ENCODE measurements at places on chromosomes 13 and 19.

- DNase-seq: no peak
These were observed 116.2 kb upstream of the FREM2 start for GRCh38 chr13:38570706-38571105.

- peak; percentile 96 for DNase-seq
These were observed 3.9 kb downstream of the MIDN start for GRCh38 chr19:1252221-1252820.

DNA sequence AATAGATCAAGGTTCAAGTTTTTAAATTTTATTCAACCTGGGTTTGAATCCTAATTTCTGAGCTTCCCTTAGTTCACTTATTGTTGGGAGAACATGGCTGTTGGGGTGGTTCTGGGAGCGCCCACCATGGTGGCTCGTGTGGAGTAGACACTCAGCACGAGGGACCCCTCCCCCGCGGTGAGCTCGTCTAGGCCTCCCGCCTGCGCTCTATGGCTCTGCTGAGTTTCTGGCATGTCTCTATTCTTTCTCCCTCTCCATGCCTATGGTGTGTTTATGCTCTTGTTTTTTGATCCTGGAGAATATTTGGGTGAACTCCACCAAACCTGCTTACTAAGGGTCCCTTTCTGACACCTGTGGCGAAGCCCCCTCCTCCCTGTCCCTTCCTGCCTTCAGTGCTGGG lies 1.6 kb upstream of the EPN1 start:
- DNase-seq: no peak

DNA sequence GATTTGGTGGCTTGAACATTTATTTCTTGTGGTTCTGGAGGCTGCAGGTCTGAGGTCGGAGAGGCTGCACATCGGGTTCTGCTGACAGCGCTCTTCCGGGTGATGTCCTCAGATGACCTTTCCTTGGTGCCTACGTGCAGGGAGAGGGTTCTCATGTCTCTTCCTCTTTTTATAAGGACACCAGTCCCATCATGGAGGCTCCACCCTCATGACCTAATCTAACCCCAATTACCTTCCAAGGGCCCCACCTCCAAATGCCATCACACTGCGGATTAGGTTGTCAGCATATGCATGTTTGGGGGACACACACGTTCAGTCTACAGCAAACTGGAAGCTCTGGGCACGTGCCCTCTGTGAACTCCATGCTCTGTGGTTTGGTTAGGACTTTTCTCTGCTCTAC lies 338.6 kb downstream of the FGF9 start:
- peak; percentile 65 for DNase-seq

DNA sequence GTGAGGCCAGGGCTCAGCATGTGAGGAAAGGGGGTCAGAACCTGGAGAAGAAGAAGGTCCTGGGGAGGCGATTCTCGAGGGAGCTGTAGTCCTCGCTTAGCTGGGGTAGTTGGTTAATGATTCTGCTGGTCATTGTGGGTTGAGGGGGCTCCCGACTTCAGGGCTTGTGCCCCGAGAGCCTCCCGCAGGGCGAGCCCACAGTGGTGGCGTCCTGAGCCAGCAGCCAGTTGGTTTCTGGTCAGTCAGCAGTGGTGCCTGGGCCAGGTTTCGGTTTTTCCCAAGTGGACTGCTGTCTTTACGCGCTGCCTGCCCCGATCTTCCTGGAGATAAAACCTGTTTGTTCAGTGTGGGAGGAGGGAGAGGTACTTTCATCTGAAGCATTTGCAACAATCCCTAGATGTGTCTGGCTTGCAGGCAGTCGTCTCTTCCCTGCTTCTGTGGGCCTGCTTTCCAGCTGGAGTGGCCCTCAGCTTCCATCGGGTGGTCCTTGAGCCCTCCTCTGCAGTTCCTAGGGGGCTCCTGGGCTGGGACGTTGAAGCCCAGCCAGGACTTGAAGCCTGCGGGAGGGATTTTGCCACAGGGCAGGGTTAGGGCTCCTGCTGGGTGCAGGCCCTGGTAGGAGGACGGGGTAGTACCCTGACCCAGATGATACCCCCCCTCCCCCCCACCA lies 3.2 kb downstream of the PTBP1 start:
- DNase-seq: no peak

DNA sequence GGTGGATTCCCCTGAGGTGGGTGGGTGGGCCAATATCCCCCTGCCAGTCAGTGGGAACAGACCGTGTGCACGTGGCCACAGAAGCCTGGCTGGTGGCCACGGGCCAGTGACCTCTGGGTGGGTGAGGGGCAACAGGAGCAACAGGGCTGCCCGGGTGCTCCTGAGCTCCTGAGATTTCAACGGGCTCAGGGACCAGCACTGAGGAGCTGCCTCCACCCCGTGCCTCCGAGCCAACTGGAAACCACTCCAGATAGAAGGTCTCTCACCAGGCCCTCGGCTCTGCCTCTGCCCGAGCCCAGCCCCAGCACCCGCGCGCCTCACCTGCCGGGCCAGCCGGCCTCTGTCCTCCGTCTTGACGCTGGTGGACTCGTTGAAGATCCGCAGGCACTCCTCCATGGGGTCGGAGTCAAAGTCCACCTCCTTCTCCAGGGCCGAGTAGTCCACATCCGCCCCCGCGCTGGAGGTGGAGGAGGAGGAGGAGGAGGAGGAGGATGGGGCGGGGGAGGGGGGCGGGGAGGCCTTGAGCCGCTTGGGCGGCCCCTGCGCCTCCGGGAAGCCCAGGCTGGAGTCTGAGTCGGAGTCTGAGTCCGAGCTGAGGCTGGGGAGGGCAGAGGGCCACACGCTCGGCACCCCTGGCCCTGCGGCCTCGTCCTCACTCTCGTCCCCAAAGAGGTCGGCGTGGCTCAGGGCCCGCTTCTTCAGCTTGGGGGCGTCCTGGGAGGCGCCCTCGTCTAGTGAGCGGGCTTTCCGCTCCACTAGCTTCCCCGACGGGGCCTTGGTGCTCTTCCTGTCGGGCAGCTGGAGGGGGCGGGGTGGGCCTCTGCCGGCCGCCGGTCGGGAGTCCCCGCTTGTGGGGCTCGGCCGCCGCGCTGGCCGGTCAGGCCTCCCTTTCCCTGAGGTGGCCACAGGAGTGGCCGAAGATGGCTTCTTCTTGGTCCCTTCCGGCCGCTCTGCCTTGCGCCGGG lies 14.8 kb upstream of the ATP8B3 start:
- DNase-seq: no peak

GRCh38 chr13:35485424-35485823 lies 8.9 kb upstream of the MAB21L1 start:
- no peak for DNase-seq

DNA sequence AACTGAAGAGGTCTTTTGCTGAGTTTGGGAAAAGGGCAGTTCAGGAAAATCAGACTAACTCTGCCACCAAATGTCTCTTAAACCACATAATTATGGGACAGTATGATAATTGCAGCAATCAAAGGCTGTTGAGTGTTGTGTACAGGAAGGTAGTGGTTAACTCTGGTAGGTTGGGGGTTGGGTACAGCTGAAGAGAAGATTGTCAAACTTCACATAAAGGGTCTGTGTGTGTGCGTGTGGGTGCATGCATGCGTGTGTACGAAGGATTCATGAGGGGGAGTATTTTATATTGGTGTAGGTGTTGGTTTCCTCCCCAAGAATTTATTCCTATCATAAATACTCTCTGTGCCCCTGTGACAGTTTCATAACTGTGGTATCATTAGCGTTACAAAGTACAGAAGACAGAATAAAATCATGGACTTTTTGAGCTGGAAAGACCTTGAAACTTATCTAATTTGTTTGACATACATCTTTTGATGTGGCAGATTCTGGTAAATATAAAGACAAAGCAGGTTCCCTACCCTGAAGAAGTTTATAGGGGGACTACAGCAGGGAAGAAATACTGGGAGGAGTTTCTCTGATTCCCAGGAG lies 94.1 kb downstream of the PCCA start:
- DNase-seq: no peak

DNA sequence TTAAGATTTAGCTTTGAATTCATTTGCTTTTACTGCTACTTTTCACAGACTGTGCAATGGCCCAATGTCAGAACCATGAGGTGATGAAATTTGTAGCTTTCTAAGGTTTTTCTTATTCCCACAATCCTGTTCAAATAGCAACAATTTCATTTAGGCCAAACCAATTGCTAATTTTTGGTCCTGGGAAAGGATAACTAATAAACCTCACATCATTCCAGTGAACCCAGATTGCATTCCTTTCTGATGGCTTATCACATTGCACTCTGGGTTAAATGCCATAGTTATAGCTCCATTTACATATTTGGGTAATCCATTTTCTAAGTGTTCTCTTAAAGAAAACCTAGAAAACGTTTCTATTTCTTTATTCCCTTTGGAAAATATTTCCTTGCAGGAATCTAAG lies 22.9 kb upstream of the POMP start:
- DNase-seq: no peak

- DNase-seq: no peak
These were observed 31.6 kb downstream of the AP1M1 start for GRCh38 chr19:16229322-16229641.

DNA sequence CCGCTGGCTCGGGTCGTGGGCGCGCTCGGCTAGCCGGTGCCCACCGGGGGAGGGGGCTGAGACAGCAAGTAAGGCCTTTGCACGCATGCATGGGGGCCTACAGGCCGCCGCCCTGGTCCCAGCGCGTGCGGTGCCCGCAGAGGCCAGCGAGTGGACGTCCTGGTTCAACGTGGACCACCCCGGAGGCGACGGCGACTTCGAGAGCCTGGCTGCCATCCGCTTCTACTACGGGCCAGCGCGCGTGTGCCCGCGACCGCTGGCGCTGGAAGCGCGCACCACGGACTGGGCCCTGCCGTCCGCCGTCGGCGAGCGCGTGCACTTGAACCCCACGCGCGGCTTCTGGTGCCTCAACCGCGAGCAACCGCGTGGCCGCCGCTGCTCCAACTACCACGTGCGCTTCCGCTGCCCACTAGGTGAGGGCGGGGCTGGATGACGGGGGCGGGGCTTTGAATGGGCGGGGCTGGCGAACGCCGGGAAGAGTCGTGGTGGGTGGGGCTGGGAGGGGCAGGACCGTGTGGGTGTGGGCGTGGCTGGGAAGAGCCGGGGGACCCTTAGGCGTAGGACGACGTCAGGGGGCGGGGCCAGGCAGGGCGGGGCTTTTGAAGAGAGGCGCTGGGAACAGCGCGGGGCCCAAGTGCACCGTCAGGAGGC lies 2.1 kb downstream of the CILP2 start:
- peak; percentile 91 for DNase-seq

- no peak for DNase-seq
These were observed 349.0 kb downstream of the TBC1D4 start for GRCh38 chr13:75132701-75133695.

- DNase-seq: no peak
These were observed at the start of gene SLC27A5 for GRCh38 chr19:58511353-58512208. Gene SLC27A5, minus strand, starts transcription at chr19:58511992. Its CDS starts 37 bp downstream, at chr19:58511955.

DNA sequence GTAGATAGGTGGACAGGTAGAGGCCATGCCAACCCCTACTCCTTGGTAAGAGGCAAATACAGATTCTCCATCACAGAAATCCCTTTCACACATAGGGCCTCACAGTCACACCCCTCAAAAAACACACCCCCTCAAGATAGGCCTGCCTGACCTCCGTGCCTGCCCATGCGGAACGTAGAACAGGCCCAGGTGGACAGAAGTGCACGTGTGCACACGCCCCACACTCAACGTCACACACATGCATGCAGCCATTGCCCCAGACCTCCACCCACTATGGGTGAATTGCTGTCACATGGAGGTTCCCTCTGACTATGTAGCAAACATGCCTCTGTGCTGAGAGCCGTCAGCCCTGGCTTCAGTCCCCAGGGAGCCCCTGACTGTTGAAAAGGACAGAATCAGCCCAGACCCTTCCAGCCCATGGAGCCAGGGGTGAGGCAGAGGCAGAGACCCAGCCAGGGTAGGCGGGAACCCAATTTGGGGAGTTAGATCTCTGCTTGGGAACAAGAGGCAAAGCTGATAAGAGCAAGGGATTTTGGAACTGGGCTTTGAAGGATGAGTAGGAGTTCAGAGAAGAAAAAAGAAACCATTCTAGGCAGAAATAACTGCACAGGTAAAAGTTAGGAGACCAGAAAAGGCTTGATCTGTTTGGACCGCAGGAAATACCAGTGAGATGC lies 3.1 kb downstream of the ANKRD24 start:
- no peak for DNase-seq

GRCh38 chr13:59343993-59344822 lies 819.5 kb downstream of the DIAPH3 start:
- DNase-seq: no peak

GRCh38 chr19:40283414-40284250 lies 1.5 kb downstream of the AKT2 start:
- no peak for DNase-seq

DNA sequence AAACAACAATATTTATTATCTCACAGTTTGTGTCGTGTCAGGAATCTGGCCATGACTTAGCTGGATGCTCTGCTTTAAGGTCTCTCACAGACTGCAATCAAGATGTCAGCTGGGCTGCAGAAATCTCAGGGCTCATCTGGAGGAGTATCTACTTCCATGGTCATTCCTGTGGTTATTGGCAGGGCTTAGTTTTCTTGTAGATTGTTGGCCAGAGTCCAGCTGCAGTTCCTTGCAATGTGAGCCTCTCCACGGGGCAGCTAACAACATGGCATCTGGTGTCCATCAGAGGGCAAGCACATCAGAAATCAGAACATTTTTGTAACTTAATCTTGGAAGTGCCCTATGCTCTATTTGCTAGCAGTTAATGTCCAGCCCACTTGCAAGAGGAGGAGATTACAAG lies 45.7 kb upstream of the TDRD3 start:
- no peak for DNase-seq

DNA sequence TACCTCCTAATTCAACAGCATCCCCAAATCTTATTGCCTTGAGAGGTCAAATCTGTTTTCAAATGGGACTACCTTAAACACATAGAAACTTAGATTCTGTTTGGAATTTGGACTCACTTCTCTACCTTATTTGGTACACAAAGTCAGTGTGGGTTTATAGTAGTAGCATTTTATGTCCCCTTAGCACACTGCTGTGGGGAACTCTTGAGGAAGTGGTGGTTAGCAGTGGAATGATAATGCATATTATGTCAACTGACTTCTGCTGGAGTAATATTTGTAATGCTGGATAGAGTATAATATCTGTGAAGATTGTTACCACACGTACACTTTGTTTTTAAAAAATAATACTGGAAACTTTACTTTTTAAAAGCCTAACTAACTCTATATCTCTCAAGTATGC lies 386.3 kb downstream of the NDFIP2 start:
- DNase-seq: peak; percentile 59

DNA sequence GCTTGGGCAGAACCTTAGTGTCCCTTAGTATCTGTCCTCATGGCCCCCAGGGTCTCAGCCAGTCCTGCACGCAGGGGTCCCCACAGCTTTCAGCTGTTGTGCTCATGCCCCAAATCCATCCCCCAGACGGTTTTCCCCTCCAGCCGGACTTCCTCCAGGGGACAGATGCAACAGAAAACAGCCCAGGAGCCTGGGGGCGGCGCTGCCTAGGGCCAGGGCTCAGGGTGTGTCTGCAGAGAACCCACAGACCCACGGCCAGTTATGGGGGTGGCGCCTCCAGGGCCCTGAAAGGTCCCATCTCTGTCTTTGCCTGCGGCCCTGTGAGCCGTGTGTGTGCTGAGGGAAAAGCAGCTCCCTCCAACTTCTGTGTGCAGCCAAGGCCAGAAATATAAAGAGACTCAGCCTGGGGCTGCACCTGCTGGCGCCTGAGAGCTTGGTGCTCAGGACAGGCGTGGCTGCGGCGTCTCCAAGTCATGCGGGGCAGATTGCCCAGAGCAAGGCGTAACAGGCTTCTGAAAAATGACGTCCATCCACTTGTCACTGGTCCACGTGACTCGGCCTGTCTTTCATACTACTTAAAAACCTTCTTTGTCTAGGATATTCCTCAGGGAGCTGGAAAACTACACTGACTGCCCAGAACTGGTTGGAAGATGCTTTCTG lies 22.1 kb upstream of the F7 start:
- DNase-seq: no peak

GRCh38 chr19:45676851-45677263 lies 8.8 kb downstream of the GIPR start:
- no peak for DNase-seq

- DNase-seq: no peak
These were observed 27.6 kb upstream of the ZBTB7A start for GRCh38 chr19:4094291-4094690.
